ENCODE measurements at places on chromosomes 16 and 17. TPM values are rescaled to one million over a fixed set of nuclear protein-coding genes. Genes with fewer than 3 reads are reported as not detected.

DNA sequence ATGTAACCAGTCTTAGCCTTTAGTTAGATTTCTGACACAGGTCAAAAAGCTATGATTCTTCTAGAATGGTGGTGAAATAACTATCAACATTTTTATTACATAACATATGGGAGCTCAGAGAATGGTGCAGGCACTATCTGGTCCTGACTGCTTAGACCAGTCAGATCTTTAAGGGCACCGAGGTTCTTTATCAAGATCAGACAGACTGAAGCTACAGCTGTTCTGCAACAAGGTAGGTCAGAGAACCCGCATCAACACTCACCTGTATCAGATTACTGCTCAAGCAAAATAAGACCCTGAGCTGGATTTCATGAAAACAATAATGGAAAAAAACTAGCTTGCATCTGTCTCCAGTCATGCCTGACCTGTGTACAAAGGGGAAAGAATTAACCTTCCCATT, 160.4 kb downstream of the KCNJ2 start:
- no peak for DNase-seq

KRT33B gene
- total RNA-seq = not detected

PRR29 gene
- total RNA-seq = 8.8 TPM

- DNase-seq = no peak
Measured at GRCh38 chr17:66353937-66354401, 51.6 kb downstream of the PRKCA start.

DNA sequence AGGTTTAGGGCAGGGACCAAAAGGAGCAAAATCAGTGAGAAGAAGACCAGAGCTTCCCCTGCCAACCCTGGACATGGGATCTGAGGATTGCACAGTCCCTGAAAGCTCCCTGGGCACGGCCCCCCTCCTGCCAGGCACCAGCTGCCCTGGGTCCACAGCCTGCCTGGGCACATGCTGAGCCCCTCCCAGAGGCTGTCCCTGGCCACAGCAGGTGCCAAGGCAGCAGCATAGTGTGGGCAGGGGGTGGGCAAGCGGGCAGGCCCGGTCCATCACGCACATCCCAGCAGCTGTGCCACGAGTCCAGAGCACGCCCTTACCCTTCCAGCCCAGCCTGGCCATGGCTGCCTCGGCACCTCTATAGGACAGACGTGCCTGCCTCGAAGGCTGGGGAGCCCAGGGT, 12.7 kb downstream of the SCN4A start:
- no peak for DNase-seq

- no peak for DNase-seq
Measured at GRCh38 chr16:26983426-26983825, 83.3 kb upstream of the C16orf82 start.

DNA sequence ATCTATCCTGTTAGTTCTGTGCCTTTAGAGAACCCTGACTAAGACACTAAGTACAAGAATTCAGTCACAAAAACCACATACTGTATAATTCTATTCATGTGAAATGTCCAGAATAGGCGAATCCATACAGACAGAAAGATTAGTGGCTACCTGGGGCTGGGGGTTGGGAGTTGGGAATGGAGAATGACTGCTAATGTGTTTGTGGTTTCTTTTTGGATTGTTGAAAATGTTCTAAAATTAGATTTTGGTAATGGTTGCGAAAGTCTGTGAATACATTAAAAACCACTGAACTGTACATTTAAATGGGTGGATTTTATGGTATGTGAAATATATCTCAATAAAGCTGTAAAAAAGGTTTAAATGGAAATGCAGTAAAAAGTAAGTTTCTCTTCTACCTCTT, 80.4 kb upstream of the AKTIP start:
- no peak for DNase-seq

CACNG1 gene
- not detected for total RNA-seq

GRCh38 chr16:80114699-80115098, 426.1 kb upstream of the DYNLRB2 start:
- DNase-seq = no peak

PPP1R27 gene
- not detected for total RNA-seq

PRAC1 gene
- not detected for total RNA-seq

GPS1 gene
- 102 TPM for total RNA-seq

- no peak for DNase-seq
Measured at GRCh38 chr16:5551909-5552308, 454.3 kb upstream of the EEF2KMT start.

NPIPB9 gene
- total RNA-seq = 5.5 TPM

DNA sequence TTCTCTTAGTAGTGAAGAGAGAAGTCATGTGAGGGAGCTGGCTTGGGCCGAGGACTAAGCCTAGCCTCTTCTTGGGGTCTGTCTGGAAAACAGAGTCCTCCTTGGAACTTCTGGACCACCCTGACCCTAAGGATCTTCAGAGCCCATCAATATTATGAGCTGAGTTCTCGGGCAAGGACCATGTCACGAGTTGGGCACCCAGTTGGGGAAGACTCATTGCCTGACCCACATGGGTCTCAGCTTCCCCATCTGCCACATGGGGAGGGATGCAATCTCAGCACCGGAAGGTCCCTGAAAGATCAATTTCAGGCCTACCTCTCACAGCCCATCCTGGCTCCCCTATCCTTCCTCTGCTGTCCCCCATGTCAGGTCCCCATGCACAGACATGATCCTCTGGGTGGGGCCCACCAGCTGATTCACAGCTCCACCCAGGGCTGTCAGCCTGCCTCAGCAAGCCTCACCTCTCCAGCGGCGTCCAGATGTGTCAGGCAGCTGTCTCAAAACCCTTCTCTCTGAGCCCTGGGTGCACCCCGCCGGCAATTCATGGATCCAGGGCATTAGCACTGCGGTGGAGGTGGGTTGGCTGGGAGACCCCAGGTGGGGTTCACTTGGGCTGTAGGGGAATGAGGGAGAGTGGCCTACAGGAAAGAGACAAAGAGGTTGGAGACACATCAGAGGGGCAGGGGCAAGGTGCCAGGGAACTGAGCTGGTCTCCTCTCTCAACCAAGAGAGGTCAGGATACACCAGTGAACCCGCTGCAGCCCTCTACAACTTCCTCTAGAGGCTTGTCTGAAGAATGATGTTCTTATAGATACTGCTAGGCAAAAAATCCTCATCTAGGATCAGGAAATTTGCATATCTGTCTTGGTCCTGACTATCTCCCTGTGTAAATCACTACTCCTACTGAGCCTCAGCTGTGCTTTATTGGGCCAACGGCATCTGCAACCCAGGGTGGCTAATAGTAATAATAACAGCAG, 1.8 kb downstream of the NLRP1 start:
- no peak for DNase-seq

DNA sequence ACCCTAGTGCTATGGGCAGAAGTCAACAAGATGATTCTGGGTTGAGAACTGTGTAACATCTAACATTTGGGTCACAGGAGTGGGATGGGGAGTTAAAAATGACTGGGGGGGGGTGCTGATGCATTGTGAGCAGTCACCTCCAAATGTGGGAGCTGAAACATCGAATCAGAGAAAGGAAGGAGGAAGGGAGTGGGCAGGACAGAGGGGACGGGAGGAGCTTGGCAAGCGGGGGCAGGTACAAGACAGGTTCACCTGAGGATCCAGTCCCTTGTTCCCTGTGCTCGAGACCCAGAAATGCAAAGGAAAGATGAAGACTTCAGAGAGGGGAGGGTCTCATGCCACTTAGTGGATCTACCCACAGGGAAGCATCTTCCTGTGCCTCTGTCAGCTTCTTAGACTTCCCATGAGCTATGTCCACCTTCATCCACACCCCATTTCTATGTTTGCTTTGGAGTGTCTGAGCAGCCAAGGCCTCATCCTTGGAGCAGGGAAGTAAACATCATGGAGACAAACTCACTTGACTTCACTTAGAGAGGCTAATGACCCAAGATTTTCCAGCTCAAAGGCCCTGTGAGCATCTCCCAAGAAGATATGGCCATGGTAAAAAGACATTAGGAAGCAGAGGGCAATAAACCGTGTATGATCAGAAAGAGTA, 20.5 kb downstream of the SMPD3 start:
- no peak for DNase-seq

- peak; percentile 34 for DNase-seq
Measured at GRCh38 chr17:751269-752001, 629 bp downstream of the GEMIN4 start.

- DNase-seq = peak; percentile 13
Measured at GRCh38 chr17:59026176-59026939, 80.3 kb downstream of the TRIM37 start.

TBL3 gene
- 35.4 TPM for total RNA-seq

DNA sequence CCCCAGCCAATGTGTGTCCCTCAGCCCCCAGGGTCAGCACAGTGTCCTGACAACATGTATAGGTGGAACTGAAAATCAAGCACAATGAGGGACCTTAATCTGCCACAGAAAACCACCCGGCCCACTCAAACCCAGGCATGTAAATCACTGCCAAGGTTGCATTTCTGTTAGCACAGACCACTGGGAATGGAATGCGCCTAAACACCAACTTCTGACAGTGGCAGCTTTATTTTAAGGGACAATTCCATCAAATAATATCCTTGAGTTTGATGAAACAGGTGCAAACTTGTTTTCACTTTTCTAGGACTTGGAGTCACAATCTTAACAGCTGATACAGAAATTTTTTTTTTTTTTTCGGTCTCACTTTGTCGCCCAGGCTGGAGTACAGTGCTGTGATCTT, 37.3 kb upstream of the MRPS23 start:
- no peak for DNase-seq

CIITA gene
- total RNA-seq = 24.1 TPM

GRCh38 chr17:27783440-27784350, 16.6 kb downstream of the NOS2 start:
- DNase-seq = no peak

GRCh38 chr16:73735018-73735417, 561.6 kb upstream of the PSMD7 start:
- DNase-seq = no peak

GRCh38 chr16:57278494-57278893, 6.0 kb downstream of the PLLP start:
- no peak for DNase-seq

RNF166 gene
- 15.2 TPM for total RNA-seq

- no peak for DNase-seq
Measured at GRCh38 chr17:50986989-50987660, 121.0 kb upstream of the TOB1 start.

- no peak for DNase-seq
Measured at GRCh38 chr17:32609085-32609484, 122.3 kb downstream of the CDK5R1 start.

MT1A gene
- 1.1 TPM for total RNA-seq

BBS2 gene
- total RNA-seq = 70.0 TPM

KRTAP9-2 gene
- not detected for total RNA-seq

- no peak for DNase-seq
Measured at GRCh38 chr17:73663614-73664013, 19.4 kb upstream of the SDK2 start.

DNA sequence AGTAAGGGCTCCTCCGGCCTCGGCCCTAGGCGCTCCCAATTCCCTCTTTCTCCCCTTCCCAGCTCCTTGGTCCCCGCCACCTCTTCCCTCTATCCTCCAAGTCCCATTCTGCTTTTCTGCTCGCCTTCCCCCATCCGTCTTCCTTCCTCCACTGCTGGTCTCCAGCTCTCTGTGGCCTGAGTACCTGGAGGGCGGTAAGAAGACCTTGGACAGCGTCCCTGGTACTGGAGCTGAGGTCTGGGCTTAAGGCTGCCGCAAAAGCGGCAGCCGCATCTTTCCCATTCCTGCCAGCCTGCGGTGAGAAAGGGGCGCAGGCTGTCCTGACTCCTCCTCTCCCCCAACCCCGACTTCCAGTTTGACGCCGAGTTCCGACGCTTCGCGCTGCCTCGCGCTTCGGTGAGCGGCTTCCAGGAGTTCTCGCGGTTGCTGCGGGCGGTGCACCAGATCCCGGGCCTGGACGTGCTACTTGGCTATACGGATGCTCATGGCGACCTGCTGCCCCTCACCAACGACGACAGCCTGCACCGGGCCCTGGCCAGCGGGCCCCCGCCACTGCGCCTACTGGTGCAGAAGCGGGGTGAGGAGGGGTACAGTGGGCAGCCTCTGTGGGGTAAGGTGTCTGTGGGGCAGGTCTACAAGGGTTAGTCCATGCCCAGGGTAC, 471 bp downstream of the PARD6A start:
- DNase-seq = peak; percentile 60

DNA sequence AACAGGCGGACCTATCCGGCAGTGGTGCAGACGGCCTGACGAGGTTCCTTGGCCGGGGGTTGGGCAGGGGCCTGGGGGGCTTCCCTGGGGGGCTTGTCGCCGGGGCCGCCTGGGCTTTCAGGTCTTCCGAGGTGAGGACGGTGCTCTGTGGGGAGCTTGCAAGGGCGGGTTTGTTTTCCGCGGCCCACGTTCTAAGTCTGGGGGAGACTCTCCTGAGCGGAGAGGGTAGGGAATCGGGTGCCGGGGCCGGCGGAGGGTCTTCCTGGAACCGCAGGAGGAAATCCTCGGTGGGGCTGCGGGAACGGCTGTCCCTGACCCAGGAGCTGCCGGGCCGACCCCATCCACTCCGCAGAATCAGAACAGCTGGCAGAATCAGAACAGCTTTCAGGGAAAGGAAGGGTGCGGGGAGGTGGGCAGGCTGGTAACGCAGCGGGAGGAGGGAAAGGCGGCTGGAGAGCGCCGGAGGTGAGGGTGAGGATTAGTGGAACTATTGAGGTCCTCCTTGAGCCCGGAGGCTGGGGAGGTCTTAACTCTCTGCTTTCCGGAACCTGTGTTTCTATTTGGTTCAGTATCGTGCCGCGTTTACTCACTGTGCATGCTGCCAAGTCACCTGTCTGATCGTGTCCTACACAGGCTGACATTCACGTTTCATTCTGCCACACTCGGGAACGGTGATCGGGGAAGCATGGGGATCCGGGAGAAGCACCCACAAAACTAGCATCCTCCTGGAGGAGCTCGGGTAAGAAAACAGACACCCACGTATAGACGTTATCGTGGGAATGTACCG, 28.9 kb downstream of the CPSF4L start:
- no peak for DNase-seq

GRCh38 chr16:2207872-2208271, 2.6 kb downstream of the MLST8 start:
- DNase-seq = no peak

KRTAP4-5 gene
- not detected for total RNA-seq

- DNase-seq = no peak
Measured at GRCh38 chr17:36011201-36011600, 6.6 kb downstream of the CCL23 start.

- DNase-seq = no peak
Measured at GRCh38 chr16:47358816-47359215, 102.0 kb downstream of the ITFG1 start.

GRCh38 chr16:25037221-25037620, 22.1 kb upstream of the ARHGAP17 start:
- DNase-seq = no peak

TRIM72 gene
- not detected for total RNA-seq

DNA sequence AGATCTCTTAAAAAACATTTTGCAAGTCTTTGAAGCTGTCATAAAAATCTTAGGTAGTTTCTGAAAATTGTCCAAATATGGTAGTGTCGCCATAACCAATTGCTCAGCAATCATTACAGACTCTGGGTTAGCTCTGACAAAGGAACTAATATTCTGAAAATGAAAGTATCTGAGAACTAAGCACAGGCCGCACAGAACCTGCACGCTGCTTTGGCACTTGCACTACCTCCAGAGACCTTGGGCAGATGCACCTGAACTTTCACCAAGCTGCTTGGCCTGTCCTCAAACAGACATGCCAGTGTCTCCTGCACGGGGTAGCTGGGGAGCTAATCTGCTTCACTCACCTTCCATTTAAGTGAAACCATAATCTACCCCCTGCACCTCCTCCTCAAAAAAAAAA, 317.0 kb downstream of the MAF start:
- no peak for DNase-seq
